ENCODE measurements at places on chromosomes 7 and 10.

GRCh38 chr7:115825456-115826115 lies 205.0 kb downstream of the TFEC start:
- DNase-seq, result no peak

DNA sequence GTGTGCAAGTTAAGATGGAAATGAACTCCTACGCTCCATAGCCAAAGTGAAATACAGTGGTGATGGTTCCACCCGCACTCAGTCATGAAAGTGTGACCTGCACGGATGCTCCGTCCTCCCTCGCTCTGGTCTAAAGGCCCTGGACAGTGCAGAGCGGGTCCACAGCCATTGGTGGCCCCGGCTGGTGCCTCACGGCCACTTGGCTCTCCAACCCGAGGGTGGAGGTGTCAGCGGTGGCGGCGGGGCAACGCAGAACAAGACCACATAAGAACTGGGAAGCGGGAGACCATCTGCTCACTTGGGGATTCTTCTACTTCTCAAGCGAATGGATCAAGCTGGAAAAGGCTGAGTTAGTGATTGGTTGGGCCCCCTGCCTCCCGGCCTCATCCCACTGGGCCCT lies 60.7 kb downstream of the NKX6-2 start:
- no peak for DNase-seq

DNA sequence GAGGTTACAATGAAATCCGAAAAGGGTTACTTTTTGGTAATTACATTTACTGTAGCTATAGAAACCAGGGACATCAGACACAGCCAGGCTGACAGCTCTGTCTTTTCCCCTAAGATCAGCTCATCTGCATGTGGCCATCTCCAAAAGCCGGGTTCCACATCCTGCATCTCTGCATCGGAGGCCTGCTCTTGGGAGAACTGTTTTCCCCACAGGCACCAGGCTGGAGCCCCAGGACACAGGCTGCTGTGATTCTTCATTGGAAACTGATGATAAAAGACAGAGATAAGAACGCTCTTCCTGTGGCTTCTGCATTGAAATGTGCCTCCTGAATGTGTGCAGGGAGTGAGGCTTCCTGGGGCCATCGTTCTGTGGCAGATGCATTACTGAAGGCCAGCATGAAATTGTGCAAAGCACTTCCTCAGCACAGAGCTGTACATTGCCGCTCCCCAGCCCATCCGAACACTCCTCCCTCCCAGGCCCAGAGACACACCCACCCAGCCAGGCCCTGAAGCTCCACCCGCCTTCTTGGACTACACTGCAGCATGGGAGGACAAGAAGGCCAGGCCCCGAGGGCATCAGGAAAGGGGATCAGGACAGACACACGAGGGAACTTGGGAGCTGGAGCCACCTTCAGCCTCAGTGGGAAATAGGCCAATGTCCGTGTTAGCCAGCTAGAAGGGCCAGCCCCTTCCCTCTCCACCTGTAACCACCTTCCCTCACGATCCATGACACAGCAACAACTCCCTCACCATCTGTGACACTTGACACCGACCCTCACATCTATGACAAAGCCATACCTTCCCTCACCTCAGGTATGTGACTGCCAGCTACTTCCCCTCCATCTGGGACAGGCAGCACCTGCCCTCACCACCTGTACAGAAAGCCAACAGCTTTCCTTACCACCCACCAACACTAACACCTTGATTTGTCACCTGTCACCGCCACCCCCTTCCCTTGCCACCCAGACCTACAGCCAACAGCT lies 113.2 kb downstream of the GRID1 start:
- DNase-seq, result no peak

DNA sequence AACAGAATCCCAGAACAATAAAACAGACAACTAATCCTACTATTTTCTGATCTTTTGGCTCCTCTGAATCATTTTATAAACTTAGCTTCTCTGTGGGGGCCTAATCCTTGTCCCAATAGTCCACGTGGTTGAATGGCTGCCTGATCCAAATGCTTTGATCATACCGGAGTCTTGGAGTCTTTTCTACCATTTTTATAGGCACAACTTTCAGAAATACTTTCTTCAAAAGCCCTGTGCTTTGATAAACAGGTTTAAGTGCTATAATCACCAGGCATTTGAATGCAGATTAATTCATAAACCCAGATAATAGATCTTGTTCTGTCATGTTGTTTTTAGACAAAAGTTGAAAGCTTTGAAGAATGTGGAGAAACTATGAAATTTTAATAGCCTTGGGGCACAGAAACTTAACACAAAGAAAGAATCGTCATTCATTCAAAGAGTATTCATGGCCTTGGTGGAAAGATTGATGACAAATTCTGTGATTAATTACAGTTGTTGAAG lies 163.7 kb downstream of the AHR start:
- DNase-seq, result no peak

DNA sequence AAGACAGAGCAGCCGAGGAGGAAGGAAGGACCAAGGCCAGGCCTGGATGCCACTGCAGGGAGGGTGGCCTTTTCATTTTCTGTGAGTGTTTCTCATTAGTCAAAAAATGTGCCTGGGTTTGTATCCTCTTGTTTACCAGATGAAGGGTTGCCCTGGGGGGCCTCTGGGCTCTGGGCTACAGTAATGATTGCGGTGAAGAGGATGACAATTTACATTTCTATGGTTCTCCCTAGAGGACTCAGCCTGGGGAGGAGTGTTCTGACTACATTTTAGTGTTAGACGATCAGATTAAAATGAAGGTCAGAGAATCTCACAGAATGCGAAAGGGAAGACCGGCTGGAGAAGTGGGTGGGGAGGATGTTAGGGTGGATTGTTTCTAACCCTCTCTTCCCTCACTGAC lies 108.0 kb upstream of the KMT2C start:
- no peak for DNase-seq

DNA sequence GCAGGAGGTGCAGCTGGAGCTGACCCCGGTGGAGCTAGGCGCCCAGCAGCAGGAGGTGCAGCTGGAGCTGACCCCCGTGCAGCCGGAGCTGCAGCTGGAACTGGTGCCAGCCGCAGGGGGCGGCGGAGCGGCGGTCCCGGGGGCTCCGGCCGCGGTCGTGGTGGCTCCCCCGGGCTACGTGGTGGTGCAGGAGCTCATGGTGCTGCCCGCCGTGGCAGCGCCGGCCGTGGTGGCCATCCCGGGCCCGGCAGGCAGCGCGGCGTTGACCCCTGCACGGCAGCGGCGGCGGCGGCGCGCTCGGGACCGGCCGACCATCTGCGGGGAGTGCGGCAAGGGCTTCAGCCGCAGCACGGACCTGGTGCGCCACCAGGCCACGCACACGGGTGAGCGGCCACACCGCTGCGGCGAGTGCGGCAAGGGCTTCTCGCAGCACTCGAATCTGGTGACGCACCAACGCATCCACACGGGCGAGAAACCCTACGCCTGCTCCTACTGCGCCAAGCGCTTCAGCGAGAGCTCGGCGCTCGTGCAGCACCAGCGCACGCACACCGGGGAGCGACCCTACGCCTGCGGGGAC lies 6.8 kb downstream of the ZNF853 start:
- DNase-seq, result no peak
